ENCODE measurements at places on chromosomes 6 and 20.

DNA sequence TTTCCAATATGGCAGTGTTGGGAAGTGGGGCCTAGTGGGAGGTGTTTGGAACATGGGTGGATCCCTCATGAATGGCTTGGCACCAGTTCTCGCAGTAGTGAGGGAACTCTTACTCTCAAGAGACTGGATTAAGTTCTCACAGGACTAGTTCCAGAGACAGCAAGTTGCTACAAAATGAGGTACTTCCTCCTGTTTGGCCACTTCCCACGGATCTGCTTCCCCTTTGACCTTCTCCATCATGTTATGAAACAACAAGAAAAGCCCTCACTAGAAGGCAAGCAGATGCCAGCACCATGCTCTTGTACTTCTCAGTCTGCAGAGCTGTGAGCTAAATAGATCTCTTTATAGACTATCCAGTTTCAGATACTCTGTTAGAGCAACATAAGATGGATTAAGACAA, 3.1 kb downstream of the RSPH3 start:
- DNase-seq: no peak

- no peak for DNase-seq
Measured at GRCh38 chr6:12602342-12602741, 114.2 kb upstream of the PHACTR1 start.

DNA sequence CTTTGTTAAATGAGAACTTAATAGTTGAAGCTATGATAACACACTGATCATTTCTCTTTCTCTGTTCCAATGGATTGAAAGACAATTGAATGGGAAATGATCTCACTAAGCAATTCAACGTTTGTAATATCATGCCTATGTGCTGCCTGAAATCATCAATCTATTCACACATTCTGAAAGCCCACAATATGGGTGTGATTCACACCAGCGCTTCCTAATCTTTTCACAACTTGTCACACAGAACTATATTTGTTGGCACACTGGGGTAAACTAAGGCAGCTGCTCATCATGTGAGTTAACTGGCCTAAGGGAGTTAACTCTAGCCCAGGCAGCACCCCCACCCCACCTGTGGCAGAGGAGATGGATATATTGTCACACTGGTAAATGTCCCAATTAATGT, 37.1 kb upstream of the UTRN start:
- DNase-seq: no peak

GRCh38 chr20:41155261-41155660, 17.9 kb downstream of the PLCG1 start:
- DNase-seq: no peak

DNA sequence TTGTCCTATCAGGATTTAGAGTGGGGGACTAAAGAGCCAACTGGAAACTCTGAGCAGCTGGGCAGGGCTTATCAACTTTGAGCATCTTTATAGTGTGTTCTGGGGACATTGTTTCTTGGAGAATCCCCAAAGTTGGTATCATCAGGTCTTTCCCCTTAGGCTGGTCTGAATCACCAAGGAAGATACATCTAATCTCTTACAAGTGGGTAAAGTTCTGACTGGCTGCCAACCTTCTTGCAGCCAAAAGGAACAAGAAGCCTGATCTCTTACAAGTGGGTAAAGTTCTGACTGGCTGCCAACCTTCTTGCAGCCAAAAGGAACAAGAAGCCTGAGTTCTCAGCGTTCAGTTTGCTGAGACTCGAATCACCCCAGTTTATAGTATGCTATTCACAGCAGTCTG, 1.6 kb upstream of the MED23 start:
- no peak for DNase-seq

- no peak for DNase-seq
Measured at GRCh38 chr6:34529665-34530327, 26.3 kb downstream of the SPDEF start.

GRCh38 chr20:1702328-1702727, 44.7 kb upstream of the SIRPG start:
- no peak for DNase-seq

DNA sequence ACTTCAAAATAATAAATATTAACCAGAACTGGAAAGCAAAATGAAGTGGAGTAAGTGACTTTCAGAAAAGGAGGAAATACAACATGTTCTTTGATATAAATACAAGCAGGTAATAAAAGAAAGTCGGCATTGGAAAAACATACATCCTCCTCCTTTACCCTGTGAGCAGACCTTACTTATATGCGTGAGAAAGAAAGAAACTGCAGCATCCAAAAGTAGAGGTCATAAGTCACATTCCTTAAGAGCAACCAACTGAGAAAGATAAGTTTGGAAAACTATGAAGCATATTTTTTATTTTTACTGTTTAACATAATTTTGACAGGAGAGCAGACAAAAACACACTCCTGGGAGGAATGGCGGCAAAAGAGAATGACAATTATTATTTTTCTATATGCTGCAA, 155.5 kb downstream of the HACE1 start:
- no peak for DNase-seq

DNA sequence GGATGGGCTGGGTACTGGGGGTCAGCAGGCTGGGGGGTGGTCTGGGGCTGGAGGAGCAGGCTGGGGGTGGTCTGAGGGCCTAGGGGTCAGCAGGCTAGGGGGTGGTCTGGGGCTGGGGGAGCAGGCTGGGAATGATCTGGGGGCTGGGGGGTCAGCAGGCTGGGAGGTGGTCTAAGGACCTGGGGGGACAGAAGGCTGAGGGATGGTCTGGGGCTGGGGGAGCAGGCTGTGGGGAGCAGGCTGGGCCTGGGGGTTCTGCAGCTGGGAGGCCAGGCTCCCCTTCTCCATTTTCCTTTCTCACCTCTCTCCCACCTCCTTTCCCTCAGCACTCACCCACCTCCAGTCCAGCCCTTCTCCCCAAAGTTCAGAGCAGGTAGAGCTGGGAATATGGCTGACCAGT, 114.2 kb downstream of the PSMB1 start:
- DNase-seq: no peak

DNA sequence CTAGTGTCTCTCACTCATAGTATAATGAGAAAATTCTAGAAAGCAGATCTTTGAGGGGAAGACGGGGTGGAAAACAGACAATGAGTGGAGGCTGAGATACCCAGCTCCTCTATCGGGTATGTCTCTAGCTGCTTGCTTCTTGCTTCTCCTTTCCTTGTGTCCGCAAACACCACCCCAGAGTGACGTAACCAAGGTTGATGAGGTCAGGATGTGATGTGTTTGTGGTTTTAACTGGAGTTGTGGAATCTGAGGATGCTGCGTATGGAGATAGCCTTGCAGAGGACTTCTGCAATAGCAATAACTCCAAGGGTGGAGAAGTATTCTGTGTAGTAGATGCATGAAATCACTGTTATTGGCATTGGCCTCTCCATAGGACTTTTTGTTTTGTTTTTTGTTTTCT, 132.7 kb upstream of the IFNGR1 start:
- DNase-seq: no peak

- no peak for DNase-seq
Measured at GRCh38 chr20:53040693-53041589, 68.8 kb downstream of the TSHZ2 start.

DNA sequence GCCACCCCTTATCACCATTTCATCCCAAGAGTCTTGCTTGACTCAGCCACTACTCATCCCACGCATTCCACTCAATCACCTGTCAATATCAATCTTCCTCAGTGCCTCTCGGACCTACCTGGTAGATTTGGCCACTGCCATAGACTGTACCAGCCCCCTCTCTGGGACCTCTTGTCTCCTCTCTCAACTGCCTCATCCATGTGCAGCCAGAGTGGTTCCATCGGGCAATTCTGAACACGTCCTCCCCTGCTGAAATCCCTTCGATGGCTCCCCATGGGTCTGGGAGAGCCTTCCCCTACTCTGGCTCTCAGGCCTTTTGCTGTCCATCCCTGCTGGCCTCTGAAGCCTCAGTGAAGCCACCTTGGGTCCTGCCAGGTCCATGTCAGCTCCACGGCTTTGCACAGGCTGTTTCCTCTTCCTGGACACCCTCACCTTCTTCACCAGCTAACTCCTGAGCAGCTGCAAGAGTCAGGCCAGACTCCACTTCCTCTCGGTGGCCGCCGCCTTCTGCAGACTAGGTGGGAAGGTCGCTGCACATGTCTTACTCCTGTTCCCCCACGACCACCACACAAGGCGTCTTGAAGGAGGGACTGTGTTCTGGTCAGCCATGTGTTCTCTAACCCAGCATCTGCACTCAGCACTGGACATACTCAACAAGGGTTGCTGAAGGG, 120.4 kb downstream of the TOX2 start:
- DNase-seq: no peak

DNA sequence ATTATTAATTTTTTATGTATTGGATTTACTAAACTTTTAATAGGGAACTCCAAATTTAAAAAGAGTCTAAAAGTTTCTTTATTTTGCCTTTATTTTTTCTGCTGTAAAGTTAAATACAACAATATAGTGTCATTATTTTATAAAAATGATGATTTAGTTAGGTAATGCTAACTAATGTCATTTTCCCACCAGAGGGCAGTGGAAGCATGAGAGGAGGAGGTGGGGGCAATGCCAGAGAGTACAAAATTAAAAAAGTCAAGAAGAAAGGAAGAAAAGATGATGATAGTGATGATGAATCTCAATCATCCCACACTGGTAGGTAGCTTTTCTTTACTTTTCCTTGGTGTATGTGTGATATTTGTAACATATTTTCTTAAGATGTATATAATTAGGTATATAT, 20.2 kb upstream of the FHL5 start:
- no peak for DNase-seq

DNA sequence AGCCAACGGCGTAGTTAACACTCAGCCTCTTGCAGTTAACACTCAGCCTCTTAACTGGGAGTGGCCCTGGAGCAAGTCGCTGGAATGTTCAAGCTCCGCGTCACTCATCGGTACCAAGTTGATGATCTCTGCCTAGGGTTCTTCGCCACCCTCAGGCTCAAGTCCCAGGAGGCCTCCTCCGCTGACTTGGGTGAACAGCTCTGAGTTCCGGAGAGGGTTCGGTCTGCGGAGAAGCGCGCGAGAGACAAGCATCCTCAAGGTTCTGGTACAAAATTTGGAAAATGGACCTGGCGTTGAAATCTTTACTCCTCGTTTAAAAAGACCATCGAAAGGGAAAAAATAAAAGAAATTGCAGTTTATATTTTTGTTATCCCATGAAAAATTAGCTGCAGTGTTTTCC, 876 bp upstream of the DSP start:
- DNase-seq: no peak

GRCh38 chr20:44447827-44448419, 27.8 kb upstream of the TTPAL start:
- no peak for DNase-seq

GRCh38 chr20:9129756-9130155, 60.9 kb downstream of the PLCB4 start:
- no peak for DNase-seq

- DNase-seq: no peak
Measured at GRCh38 chr20:33113387-33113908, 34.0 kb downstream of the BPIFB4 start.

GRCh38 chr20:24235296-24236175, 233.9 kb upstream of the SYNDIG1 start:
- no peak for DNase-seq

DNA sequence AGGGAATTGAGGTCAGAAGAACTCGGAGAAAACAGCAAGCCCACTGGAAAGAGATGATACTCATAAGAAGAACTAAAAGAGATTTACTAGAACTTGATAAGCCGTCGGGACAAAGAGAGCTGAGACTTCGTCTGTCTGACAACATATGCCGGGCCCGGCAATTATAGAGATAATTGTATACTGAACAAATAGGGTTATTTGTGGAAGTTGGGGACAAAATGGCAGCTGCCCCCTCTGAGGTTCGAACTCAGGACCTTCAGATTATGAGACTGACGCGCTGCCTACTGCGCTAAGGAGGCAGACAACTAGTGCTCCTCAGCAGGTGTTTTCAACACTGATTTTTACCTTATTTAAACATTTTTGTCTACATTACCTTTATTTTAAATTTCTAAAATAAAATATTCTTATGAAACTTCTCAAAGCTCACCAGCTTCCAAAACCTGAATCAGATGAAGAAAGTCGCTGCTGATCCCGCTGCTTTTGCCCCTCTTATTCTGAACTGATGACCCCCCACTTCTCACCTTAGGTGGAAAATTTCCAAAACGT, 29.3 kb upstream of the TRIM27 start:
- peak; percentile 21 for DNase-seq

DNA sequence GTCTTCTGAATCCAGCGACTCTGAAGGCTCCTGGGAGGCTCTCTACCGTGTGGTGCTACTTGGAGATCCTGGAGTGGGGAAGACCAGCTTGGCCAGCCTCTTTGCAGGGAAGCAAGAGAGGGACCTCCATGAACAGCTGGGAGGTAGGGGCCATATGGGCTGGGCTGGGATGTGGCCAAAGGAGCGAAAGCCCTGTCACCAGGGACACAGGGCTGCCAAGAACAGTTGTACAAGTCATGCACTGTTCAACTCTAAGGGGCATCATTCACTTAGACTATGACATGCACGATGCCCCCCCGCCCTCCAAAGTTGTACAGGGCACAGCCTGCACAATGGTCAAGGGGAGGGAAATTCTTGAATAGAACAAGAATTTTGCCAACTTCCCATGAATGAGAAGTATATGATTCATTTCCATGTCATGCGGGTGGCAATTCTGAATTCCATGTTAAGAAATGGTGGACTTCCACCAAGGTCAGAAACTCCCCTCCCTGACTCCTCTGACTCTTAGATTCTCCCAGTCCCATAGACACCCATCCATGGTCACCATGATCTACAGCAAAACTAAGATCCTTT, 1.6 kb downstream of the REM1 start:
- DNase-seq: no peak

- no peak for DNase-seq
Measured at GRCh38 chr6:133992992-133993680, 40.1 kb downstream of the TBPL1 start.

- no peak for DNase-seq
Measured at GRCh38 chr20:1644101-1644962, 13.2 kb downstream of the SIRPG start.

- no peak for DNase-seq
Measured at GRCh38 chr6:16476861-16477260, 238.5 kb downstream of the GMPR start.

DNA sequence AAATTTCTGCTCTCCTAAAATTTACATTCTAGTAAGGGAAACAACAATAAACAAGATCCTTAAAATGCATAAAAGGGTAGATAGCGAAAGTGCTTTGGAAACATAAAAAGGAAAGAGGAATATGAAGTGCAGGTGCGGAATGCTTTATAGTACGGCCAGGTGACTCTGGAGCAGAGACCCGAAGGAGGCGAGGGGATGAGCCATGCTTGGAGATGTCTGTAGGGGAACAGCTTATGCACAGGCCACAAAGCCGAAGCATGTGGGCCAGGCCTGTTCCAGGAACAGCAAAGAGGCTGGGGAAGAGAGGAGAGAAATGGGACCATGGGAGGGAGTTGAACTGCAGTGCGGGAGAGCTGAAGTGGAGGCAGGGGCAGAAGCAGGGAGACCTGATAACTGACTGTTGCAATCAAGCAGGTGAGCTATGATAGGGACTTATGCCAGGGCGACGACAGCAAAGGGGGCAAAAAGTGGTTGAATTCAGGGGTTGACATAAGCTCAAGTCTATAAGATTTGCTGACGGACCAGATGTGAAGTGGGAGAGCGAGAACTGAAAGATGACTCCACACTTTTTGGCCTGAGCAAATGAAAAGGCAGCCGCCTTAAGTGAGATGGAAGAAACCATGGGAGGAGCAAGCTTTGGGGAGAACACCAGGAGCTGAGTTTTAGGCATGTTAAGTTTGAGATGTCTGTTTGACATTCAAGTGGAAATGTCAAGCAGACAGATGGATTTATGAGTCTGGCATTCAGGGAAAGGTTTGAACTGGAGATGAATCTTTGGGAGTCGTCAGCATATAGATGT, 83.1 kb downstream of the CNBD2 start:
- no peak for DNase-seq

Measured in activated CD4-positive, CD25-positive, alpha-beta regulatory T cell (primary cell).